ENCODE measurements at places on chromosomes 2 and 18.
A peak's percentile ranks its signal among the peaks of the same experiment; 100 is the strongest.

GRCh38 chr2:240922982-240923537, 16.9 kb downstream of the CROCC2 start:
- peak; percentile 47 for DNase-seq

GRCh38 chr18:9726936-9727335, 18.8 kb downstream of the RAB31 start:
- DNase-seq = peak; percentile 5

DNA sequence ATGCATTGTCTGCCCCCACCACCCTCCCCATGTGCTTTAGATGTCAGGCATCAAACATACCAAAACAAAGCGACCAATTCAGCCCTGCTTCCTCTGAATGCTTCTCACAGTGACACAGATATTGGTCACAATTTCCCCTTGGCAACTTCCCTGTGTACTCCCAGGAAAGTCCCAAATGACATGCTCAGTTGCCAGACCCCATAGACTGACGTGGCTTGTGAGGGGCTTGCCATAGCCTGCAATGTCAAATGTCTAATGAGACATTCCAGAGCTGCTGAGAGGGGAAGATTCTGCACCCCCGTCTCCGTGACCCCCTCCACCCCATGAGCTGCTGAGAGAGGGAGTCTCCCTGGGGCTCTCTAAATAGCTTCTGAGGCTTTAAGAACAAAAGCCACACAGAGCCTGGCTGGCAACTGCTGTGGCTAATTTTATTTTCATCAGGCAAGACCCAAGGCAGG, 47.3 kb downstream of the RFTN2 start:
- peak; percentile 62 for DNase-seq

GRCh38 chr18:46411867-46412690, 244.9 kb downstream of the LOXHD1 start:
- peak; percentile 62 for DNase-seq

DNA sequence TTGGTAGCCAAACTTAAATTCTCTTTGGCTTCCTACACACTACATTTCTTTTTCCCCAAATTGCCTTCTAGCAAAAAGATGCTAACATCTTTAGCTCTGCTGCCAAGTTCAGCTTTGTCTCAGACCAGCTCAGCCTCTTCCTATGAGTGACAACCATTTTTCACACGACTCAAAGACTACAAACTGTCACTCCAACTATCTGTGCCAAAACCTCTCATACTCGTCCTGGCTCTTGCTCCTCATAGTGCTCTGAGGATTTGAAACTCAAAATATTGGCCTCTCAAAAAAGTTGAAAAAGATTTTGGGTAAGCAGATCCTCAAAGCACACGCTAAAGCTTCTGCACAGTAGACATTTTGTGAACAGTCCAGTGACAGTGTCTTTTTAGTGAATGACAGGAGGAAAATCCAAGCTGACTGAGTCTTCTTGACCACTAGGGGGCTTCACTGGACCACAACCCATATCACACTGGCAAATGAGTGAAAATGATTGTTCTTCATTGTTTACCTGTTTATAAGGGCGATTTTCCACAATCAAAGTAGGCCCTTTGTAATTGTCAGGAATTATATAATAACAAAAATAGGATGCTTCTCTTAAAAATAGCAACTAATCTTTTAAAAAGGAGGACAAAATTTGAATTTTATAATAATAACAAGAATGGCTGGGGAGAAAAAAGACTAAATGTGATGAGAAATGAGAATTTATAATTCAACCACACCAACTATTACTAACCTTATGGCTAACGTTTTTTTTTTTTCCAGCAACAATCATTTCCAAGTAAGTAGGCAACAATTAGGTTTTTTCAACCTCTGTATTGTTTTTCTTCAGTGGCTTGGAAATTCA, 85.5 kb upstream of the PGAP1 start:
- DNase-seq = no peak

- DNase-seq = no peak
Observed at GRCh38 chr2:142188562-142188961, 57.7 kb upstream of the LRP1B start.

GRCh38 chr2:235990344-235990743, 177.8 kb downstream of the GBX2 start:
- DNase-seq = no peak

DNA sequence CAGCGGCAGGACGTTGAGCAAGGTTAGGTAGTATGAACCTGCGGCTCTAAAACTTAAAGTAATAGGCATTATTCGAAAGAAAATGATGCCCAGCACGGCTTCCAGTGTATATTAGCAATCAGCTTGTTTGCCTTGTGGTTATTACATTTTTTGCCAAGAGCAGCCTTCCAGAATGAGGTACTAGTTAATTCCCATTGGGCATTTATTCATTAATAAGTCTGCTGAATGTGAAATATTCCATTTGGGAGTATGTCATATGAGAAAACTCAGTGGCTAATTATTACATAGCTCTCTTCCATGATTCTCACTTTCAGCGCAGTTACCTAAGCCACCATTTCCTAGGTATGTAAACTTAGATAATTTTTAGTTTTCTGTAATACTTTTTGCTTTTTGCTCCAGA, 12.9 kb downstream of the CRIM1 start:
- DNase-seq = no peak

- DNase-seq = no peak
Observed at GRCh38 chr2:142315346-142315745, 184.5 kb upstream of the LRP1B start.

GRCh38 chr18:34771958-34772357, 61.9 kb downstream of the DTNA start:
- DNase-seq = no peak

DNA sequence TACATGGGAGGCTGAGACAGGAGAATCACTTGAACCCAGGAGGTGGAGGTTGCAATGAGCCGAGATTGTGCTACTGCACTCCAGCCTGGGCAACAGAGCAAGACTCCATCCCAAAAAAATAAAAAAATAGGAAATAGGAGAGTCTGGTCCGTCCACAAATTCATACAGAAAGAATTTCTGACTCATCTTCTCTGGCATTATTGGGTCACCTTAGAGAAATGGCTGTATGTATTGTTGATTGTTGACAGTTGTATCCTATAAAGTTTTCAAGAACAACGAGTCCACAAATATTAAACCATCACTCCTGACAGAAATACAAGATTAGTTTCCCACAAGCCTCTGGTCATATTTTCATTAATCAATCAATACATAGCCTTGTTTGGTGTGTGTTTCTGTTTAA, 20.4 kb downstream of the RBM43 start:
- no peak for DNase-seq

DNA sequence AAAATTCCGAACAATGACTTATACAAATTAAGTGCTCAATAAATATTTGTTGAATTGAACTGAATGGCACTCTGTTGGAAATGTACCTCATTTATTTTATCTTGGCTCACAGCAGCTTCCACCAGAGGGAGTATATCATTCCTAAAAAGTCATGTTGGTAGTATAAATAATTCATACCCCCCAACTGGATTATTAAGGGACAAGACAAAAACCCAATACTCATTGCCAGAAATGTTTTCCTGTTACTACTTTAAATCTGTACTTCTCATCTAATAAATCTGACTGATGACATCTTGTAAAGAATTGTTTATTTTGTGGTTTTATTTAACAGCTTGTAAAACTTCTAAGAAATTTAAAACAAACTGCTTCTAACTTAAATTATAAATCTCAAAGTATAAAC, 163.9 kb downstream of the CDH2 start:
- DNase-seq = no peak

- no peak for DNase-seq
Observed at GRCh38 chr2:9658972-9659371, 28.2 kb upstream of the YWHAQ start.

GRCh38 chr18:42425025-42425424, 470.0 kb downstream of the PIK3C3 start:
- no peak for DNase-seq

DNA sequence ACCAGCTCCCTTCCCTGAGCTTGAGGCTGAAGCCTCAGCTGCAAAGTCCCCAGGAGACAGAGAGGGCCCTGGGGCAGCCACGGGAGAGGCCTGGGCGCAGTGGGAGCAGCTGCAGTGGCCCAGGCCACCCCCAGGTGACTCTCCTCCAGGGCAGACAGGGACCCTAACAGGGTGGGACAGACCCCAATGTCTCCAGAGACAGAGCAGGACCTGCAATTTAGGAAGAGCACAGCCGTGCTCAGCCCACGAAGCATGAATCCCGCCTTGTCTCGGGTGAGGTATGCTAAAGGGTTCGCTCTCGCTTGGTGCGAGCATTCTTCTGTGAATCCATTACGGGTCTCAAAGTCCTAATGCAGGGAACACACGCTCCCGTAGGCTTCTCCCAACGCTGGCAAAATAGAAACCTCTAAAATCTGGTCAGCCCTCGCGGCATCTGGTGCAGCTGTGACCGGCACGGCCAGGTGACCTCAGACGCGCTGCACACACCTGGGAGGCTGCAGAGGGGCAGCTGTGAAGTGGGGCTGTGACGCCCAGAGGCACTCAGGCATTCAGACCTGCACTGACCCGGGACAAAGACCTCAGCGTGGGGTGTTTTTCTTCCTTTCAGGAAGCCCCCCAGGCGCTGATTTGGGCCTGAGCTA, 12.6 kb downstream of the MBP start:
- no peak for DNase-seq

GRCh38 chr2:12828980-12829379, 112.2 kb downstream of the TRIB2 start:
- DNase-seq = no peak

DNA sequence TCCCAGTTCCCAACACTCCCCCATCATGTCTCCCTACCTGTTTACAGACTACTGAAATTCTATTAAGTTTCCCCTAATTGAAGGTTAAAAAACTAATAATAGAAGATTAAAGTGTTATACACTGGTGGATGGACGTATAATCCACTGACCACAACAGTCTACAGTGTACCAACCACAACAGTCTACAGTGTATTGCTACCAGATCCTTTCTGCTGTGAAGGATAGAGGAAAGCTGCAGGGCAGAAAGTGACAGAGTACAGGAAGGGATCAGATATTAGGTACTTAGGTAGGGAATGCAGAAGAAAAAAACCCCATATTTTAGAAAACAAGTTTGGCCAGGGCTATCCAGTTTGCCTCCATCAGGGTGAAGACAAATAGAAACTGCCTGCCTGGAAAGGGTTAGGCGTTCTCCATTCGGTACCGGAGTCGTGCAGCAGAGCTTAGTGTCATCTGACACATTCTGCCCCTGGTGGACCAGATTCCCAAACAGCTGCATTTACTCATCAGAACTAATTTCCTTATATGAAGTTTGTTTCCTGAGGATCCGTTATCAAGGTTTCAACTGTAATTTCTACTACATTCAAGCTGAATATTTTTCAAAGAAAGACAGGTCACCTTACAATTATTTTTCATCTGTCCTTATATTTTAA, 49.9 kb downstream of the KLF7 start:
- DNase-seq = no peak

- no peak for DNase-seq
Observed at GRCh38 chr2:98378196-98378595, 31.9 kb downstream of the CNGA3 start.

DNA sequence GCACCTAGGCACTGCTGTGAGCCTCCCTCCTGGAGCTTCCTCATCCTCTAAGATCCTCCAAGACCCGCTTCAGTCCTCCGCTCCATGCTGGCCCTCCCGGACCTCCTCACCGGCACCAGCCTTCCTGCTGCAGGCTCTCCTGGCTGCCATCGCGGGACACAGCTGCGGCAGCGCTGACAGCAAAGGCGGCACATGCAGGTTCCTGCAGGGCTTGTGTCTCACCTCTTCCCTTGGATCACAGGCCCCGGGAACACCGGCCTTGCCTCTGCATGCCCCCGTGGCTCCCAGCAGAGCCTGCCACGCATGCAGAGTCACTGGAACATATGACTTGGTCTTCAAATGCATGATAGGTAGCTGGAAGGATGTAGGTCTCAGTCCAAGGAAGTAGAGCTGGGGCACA, 67.2 kb downstream of the PTGR3 start:
- peak; percentile 43 for DNase-seq

DNA sequence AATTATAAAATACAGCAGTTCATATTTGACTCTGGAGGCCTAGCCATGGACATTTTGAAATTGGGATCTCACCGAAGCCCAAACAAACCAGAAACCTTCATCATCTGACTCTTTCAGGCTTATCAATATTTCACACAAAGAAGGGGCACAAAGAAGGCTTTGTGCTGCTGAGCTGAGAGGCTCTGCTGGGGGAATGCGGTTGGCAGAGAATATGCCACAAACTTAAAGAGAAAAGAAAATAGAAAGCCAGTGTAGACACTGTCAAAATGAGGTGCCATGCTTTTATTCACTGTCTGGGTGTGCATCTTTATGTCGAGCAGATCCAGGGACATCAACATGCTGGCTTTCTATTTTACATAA, 162.6 kb downstream of the QPCT start:
- no peak for DNase-seq

DNA sequence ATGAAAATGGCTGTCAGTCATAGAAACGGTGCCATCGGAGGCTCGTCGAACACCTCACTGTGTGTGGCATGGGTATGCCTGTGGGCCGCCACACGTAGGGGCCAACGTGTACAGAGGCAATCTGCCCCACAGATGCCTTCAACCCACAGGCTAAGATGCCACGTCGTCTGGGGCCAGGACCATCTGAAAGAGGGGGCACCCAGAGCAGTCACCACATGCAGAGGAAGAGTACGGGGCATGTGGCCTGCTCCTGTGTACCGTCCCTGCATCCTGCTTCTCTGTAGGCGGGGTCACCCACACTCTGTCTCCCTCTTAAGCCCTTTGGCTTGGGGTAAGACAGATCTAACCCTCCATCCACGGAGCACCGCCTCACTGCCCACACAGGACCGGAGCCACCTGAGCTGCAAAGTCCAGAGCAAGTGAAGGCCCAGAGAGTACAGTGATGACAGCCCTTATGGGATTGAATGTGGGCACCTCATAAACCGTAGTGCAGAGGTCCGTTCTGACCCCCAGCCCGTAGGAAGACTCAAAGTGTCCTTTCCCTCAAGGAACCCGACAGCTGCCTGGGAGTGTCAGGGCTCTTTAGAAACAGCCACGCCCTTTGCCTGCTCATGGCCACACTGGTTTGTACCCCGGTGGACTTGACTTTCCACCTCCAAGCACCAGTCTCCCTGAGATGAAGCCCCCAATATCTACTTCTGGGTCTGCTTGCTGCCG, 66.2 kb downstream of the TWIST2 start:
- DNase-seq = no peak

- no peak for DNase-seq
Observed at GRCh38 chr2:9167718-9168657, 38.6 kb upstream of the ASAP2 start.

DNA sequence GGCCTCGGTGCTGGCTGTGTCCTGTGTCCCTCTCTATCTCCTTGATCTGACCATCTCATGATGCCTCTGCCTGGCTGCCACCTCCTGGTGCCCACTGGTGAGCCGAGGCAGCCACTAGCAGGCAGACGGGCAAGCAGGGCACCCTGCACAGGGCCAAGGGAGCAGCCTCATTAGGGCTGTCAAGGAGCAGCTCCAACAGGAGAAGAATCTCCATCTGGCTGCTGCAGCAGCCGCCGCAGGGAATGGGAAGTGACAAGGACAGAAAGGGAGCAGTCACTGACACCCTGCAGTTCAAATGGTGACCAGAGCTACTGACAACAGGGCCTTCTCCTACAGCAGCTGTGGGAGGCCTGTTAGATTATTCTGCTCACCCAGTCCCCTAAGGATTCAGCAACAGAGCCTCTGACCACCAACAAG, 32.6 kb downstream of the ALPK2 start:
- DNase-seq = no peak

- no peak for DNase-seq
Observed at GRCh38 chr18:57439609-57439968, 4.4 kb downstream of the ONECUT2 start.

Measured in right atrium auricular region (tissue), 2 donors.